CD4-positive, alpha-beta T cell treated with Interleukin-17A for 1 hour (primary cell): ENCODE measurements at places on chromosomes 2 and 18.

DNA sequence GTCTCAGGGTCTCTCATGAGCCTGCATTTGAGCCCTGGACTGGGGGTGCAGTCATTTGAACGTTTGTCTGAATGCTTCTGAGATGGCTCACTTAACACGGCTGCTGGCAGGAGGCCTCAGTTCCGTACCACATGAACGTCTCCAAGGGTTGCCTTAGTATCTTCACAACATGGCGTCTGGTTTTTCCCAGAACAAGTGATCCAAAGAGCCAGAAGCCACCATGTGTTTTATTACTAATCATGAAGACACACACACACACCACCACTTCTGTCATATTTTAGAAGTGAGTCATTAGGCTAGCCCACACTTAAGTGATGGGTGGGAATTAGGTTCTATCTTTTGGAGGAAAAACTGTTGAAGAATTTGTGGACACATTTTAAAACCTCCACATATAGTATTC, 15.0 kb upstream of the MYO1B start:
- DNase-seq, result no peak

GRCh38 chr18:6956999-6957398, 160.6 kb downstream of the LAMA1 start:
- no peak for DNase-seq

DNA sequence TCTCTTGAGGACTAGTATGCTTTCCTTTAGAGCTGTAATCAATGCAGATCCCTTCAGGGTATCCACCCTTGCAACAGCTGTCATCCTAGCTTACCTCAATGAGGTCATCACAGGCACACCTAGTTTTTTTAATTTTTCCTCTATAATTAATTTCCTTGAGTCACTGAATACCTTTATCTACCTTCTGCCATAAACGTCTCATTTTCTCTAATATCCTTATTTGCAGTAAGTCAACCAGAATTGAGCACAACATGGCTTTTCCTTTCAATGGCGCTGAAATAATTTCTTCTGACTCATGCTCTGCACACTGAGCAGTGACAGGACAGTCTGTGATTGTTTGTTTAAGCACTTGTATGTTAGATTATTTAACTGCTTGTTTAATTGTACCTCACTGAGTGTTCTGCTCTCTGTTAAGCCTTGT, 49.4 kb downstream of the ETAA1 start:
- no peak for DNase-seq

DNA sequence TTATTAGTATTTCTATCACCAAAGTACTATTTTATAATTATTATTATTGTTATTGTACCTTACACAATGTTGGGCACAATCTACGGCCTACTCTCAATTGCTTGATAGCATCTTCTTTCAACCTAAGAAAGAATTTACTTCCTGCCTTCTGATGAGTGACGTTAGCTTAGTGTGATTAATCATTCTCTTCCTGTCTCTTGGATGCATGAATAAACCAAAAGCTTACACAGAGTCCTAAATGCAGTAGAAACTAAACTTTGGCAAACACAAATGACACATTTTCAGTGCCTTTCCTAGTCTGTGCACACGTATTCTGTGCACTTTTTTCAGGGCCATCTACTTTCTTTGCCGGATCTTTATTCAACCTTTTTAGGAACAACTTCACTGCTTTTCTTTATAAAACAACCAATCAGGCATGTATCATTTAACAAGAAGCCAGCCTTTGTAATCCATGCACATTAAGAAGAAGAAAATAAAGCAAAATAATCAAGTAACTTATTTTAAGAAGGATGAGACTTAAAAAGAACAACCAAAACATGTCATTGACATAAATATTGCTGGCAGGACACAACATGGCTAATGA, 19.1 kb downstream of the TRAK2 start:
- DNase-seq, result peak; percentile 61

DNA sequence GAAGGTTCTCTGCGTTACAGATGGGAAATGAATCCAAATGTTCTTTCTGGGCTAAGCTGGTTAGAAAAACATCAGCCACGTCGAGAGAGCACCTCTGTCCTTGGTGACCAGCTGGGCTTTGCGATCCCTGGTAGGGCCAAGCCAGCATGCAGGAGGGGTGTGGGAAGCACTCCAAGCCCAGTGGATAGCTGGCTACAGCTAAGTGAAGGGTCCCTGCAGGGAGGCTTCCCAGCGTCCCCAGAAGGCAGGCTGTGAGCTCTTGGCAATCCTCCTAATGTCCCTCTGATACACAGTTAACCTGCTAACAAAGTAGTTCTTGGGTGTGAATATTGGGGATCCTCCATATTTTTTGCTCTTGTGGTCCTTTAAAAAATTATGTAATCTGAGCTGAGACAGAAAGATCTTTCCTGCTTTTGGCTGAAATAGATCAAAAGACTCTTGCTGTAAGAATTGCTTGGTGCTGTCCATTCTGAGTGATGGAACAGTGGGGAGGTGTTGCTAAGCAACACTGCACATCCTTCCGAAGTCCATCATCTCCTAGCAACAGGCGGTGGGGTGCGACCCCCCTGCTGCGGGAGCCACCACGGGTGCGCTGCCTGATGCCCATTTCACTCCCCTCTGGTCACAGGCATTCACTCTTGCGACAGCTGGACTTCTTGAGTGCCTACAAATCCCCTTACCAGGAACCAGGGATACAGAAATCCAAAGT, 88.5 kb upstream of the UXS1 start:
- no peak for DNase-seq

- peak; percentile 82 for DNase-seq
Observed at GRCh38 chr2:195535911-195536522, 121.0 kb upstream of the SLC39A10 start.
